ENCODE measurements at places on chromosomes 11 and 22. TPM values are rescaled to one million over a fixed set of nuclear protein-coding genes. Genes with fewer than 3 reads are reported as not detected.

GRCh38 chr11:2525166-2525861 lies 80.5 kb downstream of the KCNQ1 start:
- H3K4me3 ChIP-seq: no peak overlapping the region
- DNase-seq: peak; percentile 42
- no peak overlapping the region for H3K27ac ChIP-seq
- H3K27me3 ChIP-seq: peaks cover 26% of the 10 kb centered on the region

DNA sequence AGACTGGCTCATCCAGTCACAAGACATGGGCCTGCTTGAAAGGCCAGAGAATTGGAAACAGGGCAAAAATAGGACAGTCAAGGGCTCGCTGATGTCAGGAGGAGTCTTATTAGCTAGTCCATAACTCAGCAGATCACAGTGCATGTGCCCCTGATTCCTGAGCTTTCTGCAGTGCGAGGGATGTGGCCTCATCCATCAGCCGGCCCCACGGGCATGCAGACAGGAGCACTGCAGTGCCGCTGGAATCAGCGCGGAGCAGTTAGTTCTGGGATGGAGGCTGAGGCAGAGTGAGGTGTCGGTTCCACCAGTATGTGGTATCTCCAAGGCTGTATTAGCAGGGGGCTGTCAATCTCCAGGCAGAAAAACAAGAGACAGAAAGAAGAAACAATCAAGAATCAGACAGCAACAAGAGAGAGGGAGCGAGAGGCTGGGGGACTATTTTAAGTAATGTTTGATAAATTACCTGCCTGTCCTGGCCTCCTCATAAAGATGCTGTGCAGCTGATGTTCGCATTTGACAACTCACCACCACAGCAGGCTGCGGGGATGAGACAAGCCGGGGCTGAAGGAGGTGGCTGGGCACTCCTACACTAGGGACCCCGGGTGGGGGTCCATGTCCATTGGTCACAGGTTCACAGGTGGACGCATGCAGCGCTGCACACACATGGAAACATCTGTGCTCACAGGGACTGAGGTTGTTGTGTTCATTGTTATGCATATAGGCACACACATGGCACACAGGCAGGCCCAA lies 167.2 kb downstream of the TRIM29 start:
- DNase-seq: no peak
- H3K27me3 ChIP-seq: no peaks in the 10 kb centered on the region
- H3K27ac ChIP-seq: no peak overlapping the region
- H3K4me1 ChIP-seq: no peaks in the 10 kb centered on the region
- H3K36me3 ChIP-seq: no peaks in the 10 kb centered on the region

- no peaks in the 10 kb centered on the region for H3K27me3 ChIP-seq
- no peak overlapping the region for H3K4me3 ChIP-seq
- peak; percentile 59 for DNase-seq
- no peaks in the 10 kb centered on the region for H3K36me3 ChIP-seq
Measured at GRCh38 chr11:113113801-113114704, 152.8 kb downstream of the NCAM1 start.

GRCh38 chr22:49582678-49583077 lies 245.0 kb downstream of the BRD1 start:
- no peaks in the 10 kb centered on the region for H3K36me3 ChIP-seq
- H3K4me1 ChIP-seq: no peaks in the 10 kb centered on the region
- no peak for DNase-seq
- no peak overlapping the region for H3K4me3 ChIP-seq
- no peak overlapping the region for H3K27ac ChIP-seq

Gene GAL
- total RNA-seq: not detected

Gene XPNPEP3
- 16.3 TPM for total RNA-seq

DNA sequence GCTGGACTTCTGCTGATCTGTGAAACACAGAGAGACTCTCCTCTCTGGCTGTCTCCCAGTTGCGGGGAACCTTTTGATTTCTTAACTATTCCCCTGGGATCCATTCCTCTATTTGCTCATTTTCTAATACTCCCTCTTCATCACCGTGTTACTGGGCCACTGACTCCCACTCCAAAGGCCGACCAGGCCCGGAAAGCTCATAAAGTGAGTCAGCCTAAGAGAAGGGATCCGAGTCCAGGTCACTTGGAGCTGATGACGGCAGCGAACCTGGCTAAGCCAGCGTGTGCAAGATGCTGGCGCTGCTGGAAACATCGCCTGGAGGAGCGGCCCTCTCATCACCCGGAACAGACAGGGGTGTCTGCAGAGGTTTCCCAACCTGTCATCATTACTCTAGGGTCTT lies 112.8 kb downstream of the FBXO7 start:
- no peaks in the 10 kb centered on the region for H3K27me3 ChIP-seq
- no peaks in the 10 kb centered on the region for H3K36me3 ChIP-seq
- peak; percentile 74 for DNase-seq
- no peak overlapping the region for H3K27ac ChIP-seq

GRCh38 chr11:46389450-46390330 lies 1.9 kb downstream of the CHRM4 start:
- no peaks in the 10 kb centered on the region for H3K36me3 ChIP-seq
- H3K4me3 ChIP-seq: peak overlapping the region; percentile 60
- H3K27ac ChIP-seq: no peak overlapping the region
- peaks cover 55% of the 10 kb centered on the region for H3K27me3 ChIP-seq
- peaks cover 21% of the 10 kb centered on the region for H3K4me1 ChIP-seq

Measured in psoas muscle (tissue), 8 donors.